ENCODE measurements at places on chromosomes 3 and 15.

DNA sequence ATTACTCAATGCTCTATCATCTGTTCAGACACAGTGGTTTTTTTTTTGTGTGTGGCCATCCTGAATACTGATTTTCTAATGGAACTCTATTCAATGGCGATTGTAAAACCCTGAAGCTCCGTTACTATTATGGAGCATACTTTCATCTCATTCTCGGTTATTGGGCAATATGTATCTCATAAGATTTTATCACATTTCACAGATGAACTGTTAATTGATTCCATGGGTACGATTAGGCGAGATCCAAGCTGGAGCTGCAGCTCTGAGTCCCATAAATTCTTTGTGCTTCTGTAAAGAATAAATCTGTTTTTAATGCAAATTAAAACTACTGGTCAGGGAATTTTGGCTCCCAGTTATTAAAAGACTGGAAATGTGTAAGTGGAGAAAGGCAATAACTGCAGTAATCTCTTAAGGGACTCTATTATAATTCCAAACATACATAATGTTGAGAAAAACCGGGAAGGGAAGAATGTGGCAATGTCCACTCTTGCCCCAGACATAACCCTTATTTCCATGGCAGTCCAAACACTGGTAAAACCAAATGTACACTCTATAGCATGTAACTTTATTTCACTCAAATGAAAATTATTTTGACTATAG, 82.2 kb downstream of the GREM1 start:
- DNase-seq, result no peak

DNA sequence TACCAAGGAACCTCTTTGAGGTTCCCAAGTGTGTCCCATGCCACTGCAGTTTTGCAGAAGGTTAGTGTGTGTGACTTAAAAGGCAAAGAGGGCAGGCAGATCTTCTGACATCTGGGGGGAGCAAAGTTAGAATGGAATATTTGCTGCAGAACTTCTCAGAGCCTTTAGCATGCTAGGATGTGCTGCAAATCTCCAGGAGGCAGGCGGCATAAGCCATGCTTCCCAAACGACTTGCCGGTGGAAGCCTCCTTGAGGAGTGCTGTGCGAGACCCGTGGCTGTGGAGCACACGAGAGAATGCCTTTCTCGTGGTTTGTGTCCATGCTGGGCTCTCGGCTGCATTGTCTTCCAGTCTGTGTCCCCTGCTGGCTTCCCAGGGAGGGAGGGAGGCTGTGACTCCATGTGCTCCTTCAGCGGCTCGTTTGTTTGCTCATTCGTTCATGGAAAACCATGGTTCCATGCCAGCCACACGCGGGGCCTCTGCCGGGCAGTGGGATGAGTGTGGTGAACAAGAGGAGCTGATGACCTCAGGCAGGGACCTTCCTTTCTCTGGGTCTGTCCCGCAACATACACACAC, 13.8 kb downstream of the HDAC11 start:
- DNase-seq, result no peak

GRCh38 chr3:15512166-15512565, 9.3 kb downstream of the COLQ start:
- DNase-seq, result no peak

GRCh38 chr3:89392991-89393390, 285.6 kb downstream of the EPHA3 start:
- DNase-seq, result no peak

DNA sequence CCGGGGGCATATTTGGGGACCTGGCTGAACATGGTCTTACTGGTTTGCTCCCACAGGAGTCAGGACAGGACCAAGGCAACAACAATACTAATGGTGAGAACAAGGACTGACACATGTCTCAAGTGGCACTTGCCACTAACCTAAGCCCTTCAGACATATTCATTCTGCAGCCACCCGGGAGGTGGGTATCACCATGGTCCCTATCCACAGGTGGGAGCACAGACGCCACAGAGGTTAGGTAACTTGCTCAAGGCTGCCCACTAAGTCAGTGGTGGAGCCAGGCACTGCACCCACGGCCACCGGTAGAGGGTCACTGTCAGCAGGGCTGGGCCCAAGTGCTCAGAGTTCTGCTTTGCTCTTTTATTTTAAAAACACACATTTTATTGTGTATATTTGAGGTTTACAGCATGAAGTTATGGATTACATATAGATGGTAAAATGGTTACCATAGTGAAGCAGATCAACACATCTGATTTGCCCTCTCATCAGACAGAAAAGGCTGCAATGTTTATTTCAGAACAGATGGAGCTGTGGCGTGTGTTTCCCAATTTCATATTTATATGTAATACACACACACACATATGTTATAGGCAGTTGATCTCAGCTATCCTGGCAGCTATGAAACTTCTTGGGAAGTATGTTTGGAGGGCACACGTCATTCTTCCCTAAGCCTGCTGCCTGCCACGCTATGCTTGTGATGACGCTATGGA, 30.0 kb upstream of the SLC41A3 start:
- DNase-seq, result no peak

DNA sequence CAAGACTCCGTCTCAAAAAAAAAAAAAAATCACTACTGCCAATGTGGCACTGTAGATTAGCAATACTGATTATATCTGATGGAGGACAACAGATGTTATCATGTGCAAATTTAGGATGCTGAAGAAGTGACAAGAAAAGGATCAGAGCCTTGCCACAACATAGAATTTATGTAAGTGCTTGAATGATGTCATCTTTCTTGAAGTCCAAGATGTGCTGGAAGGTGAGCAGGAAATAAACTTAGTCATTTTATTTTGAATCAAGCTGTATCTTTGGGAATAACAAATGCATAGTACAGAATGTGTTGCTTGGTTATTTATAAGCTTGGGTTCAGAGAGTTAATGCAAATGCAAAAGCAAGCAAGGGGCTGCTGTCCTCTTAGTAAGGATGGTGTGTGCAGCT, 47.1 kb downstream of the IL12A start:
- DNase-seq, result no peak

- no peak for DNase-seq
These were observed 39.0 kb downstream of the CMSS1 start for GRCh38 chr3:99856437-99857220.

DNA sequence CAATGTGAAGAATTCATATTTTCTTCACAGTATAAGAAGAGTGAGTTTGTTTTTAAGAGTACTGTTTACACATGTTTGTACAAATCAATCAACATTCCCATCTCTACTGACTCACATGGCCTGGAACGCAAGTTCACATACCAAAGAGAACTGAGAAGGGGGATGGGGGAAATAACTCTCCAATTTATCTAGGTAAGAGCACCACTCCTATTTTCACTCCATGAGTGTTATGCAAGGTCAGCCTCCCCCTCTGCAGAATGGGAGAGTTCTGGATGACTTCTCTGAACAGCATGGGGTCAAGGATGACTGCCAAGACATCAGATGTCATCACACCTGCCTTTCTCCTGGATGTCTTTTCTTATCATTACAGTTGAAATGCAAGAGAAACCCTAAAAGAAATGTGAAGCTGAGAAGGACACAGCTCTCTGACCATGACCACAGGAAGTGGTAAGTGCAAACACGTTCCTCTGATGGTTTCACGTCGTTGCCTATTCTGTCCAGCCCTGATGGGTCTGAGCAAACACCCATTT, 95.2 kb downstream of the SEMA6D start:
- no peak for DNase-seq

GRCh38 chr3:115804713-115805119, 181.4 kb downstream of the GAP43 start:
- no peak for DNase-seq

- peak; percentile 19 for DNase-seq
These were observed 57.0 kb upstream of the MCTP2 start for GRCh38 chr15:94174399-94174802.

DNA sequence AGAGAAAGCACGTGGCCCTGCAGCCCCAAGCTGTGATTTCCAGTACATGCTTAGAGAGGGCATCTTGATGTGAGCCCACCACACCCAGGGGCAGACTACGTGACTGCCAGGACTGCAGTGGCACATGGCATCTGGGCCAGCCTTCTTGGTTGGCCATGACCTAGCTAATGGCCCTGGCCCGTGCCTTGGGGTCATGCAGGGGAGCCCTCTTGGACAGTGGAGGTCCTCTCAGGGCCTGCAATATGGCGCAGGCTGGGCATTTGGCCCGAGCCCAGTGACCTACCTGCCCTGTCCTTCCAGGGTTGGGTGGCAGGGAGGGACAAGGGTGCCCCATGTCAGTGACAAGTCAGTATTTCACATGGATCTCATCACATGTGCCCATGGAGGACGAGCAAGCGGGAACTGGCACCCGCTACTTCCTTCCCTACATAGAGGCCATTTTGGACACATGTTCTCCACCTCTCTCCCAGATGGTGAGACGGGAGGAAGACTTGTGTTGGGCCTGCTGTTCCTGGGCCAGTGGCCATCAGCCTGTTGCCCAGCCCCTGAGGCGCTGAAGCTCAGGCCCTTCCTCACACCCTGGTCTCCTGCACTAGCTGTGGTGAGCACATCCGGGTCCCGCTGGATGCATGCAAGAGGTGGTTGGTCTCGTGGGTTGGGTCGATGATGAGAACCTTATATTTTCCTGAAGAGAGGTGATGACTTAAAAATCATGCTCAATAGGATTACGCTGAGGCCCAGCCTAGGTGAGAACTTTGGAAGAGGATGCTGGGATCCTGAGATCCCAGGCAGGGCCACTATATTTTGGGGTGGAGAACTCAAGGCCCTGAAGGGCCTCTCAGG, 195.6 kb downstream of the UBE3A start:
- no peak for DNase-seq

DNA sequence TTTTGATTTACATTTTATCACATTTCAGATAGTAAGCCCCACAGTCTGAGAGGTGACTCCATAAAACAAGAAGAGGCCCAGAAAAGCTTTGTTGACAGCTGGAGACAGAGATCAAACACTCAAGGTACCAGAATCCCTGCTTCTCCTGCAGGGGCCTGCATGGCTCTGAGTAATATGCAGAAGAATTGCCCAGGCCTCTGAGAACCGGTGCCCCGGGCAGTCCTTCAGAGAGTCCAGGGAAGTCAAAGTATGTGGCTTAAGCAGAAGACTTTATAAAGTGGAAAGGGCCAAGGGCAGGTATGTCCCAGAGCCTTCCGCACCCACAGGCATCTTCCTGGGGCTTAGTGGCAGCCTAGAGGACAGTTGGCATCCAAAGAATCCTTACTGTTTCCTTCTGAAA, 12.8 kb downstream of the ATRIP start:
- no peak for DNase-seq

DNA sequence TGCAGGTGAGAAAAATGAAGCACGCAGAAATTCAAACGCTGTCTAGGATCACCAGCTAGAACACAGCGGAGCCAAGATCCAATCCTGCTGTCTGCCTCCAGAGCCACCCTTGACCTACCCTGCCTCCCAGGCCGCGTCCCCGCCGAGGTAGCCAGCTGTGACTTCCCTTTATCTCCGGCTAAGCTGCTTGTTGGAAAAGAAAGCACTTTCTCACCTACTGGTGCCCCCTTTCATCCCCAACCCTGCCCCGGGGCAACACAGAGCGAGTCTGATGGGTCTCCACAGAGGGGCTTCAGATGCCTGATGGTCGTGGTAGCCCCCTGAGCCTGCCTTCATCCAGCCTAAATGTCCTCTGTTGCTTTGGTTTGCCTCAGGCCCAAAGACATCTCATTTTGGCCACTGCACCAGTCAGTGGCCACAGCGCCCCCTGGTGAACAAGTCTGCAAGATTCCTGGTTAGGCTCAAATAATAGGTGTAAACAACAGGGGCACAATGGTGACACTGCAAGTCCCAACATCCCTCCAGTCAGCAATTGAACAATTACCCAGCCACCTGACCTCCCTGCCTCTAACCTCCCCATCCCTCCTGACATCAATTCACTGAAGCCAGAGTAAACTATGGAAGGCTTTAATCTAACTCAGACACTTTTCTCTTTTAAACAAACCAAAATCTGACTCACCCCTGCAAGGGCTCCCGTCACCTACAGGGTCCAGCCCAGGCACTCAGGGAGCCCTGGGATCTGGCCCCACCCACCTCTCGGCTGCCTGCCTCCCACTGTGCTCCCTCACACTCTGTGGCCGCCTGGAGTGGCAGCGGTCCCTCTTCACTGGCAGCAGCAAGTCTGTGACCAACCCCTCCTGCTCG, 27.3 kb upstream of the BCL2L10 start:
- DNase-seq, result peak; percentile 39

Data from stimulated activated naive B cell treated with anti-CD40 and anti-IgM and Interleukin-4, amounts not matched to agents 10 μg/mL and 1 μg/mL and 100 μg/mL, for 72 hours (primary cell).